Epithelial cell of proximal tubule (primary cell): ENCODE measurements at places on chromosomes 5 and 9. TPM values are rescaled to one million over a fixed set of nuclear protein-coding genes. Genes with fewer than 3 reads are reported as not detected.

GRCh38 chr9:128718475-128718874 lies 5.5 kb downstream of the ZDHHC12 start:
- no peak for DNase-seq

- no peak for DNase-seq
Observed at GRCh38 chr5:82023644-82024043, 51.8 kb downstream of the ATG10 start.

GRCh38 chr5:154273963-154274827 lies 83.7 kb downstream of the GALNT10 start:
- no peak for DNase-seq

GRCh38 chr5:132782101-132782500 lies 5.1 kb upstream of the SEPTIN8 start:
- DNase-seq = no peak

DNA sequence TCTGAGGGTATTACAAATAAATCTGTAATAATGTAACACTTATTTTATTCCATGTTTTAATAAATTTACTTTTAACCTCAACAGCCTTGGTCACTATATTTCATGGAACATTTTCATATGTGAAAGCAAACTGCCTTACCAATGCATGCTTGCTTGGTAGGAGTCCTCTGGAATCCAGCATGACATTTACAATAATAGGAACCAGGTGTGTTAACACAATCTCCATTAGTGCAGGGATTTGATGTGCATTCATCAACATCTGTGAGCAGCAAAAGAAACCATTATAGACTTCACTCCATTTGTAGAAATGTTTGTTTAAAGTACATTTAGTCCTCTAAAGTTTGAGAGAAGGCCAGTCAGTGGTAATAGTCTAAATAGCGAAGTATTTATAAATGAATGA lies 159.4 kb downstream of the FBN2 start:
- DNase-seq = no peak

DNA sequence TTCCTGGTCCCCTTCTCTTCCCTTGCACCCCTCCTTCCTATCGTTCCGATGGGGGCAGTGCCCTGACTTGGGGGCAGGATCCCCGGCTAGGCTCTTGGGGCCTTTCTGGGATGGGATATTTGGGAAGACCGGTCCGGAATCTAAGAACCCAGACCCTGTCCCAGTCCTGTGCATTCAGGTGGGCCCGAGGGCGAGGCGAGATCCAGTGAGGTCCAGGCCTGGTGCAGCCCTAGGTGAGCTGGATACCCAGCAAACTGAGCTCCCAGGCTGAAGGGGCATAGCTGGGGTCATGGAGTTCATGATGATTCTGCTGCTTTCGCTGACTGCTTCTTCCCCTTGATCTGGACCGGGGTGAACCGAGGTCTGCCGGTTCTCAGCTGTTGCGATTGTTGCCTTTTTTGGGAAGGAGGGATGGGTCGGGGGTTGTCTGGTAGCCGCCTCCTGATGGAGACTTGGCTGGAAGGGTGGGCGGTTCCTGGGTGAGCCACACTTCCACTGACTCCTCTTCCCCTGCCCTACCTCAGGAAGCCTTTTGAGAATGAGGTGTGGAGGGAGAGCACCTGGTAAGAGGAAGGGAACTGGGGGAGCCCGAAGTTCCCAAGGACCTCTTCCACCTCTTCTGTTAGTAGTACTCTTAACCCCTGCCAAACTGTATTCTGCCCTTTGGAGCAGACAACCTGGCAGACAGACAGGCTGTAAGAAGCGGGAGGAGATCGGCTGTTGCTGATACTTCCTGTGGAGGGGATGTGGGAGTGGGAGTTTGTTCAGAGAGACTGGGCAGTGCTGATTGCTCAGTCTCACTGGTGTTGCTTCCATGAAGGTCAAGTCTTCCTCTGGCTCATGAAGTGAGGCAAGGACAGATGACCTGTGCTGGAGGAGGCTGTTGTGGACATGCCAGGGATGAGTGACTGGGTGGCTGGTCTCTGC lies 1.0 kb downstream of the LRRC8A start:
- DNase-seq = no peak

GRCh38 chr5:98275980-98276379 lies 497.5 kb upstream of the RGMB start:
- no peak for DNase-seq

DNA sequence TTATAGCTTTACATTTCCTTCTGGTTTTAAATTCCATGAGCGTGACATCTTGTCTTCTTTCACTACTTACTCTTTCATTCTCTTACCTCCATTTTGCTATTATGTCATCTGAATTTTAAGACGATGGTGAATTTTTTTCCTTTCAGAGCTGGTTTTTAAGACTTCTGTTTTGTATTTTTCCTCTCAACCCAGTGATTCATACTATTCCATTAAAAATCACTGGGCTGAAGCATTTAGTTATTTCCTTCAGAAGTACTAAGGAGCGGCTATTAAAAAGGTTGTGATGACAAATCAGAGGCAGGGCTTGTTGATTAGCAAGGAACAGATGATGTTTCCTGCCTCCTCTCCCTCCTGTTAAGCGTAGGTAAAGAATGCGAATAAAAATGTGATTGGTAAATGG lies 16.5 kb downstream of the AGXT2 start:
- peak; percentile 91 for DNase-seq

GRCh38 chr9:69218166-69218565 lies 44.1 kb downstream of the TJP2 start:
- DNase-seq = no peak

DNA sequence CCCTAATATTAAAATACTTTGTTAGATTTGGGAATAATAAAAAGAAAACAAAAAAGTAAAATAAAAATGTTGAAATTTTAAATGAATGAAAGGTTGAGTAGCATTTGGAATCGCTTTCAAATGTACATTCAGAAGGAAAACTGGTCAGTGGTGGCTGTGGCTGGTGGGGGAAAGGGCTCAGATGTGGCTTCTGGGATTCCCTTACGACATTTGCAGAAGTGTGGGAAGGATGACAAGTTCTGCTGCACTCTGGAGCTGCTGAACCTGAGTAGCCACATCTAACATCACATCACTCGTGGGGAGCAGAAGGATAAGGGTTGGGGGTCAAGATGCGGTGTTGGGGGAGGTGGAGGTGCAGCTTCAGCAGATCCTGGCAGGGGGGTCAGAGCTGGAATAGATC lies 25.6 kb upstream of the CAST start:
- DNase-seq = no peak

DNA sequence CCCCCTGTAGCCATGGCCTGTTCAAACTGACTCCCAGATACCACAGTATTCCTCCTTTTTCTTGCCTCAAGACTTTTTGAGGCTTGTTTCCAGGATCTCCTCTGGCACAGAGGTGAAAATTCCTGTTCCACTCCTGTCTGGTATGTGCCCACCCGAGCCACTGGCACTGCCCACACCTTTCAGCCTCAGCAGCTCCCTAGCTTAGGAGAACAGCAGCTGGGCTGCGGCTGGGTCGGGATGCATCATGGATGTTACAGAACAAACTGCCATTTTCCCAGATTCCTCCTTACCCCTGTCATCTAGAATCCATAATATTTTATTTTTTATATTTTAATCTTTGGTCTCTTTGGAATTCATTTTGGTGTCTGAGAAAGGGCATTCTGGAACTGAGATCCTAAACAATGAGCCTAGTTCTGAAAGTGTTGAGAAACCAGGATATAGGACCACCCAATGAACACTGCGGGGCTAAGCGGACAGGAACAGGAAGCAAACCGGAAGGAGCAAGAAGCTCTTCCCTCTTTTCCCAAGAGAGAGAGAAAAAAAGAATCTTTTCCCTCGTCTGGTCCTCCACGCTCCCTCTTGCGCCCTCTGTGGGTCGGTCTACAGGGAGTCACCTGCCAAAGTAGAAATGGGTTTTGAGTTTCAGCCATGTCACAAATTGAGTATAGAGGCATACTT lies 12.5 kb downstream of the OR2S2 start:
- no peak for DNase-seq

- DNase-seq = no peak
Observed at GRCh38 chr5:131268758-131269370, 5.0 kb downstream of the CDC42SE2 start.

DNA sequence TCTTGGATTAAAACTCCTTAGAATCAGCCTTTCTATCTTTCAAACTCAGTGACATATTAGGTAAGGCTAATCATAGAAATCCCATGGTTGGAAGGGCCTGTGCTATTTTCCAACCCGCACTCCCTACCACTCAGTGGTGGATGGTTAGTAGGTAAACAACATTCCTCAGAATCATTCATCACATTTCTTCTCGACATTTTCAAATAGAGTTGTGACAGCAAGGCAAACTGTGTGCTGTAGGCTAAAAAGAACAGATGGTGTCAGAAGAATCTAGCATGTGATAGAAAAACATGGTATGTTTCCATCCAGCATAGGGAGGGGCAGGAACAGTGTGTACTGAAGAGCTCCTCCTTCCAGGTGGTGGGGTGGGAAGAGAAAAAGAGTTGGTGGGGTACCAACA lies 227.3 kb upstream of the NMUR2 start:
- DNase-seq = peak; percentile 71

DNA sequence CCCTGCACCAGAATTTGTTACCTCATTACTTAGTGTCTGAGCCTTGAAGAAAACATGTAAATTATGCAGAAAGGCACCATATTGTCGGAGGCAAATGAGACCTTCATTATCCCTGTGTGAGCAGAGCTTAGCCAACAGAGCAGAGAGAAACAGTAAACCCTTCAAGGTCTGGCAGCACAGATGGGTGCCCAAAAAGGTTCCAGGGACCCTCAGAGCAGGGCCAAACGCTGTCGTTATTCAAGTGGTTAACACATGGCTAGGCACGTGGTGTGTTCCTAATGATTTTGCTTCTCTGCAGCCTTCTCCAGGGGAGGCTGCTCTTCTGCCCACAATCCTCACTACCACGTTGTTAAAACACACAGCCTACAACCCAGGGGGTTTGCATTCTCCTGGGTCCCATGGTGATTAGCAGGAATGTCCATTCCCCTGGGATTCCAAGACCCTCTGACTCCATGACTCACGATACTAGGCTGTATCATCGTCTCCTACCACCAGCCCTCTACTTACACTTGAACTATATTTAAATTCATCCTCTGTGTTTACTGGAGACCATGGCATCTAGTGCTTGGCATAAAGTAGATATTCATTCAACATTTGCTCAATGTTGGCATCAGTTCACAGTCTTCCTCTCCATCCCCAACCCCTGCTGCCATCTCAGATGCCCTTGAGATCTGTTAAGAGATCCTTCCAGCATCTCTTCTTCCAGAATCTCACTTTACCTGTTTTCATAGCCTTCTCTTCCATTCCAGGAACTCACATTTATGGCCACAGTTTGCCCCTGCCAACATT lies 174.5 kb upstream of the RAD23B start:
- DNase-seq = no peak

DNA sequence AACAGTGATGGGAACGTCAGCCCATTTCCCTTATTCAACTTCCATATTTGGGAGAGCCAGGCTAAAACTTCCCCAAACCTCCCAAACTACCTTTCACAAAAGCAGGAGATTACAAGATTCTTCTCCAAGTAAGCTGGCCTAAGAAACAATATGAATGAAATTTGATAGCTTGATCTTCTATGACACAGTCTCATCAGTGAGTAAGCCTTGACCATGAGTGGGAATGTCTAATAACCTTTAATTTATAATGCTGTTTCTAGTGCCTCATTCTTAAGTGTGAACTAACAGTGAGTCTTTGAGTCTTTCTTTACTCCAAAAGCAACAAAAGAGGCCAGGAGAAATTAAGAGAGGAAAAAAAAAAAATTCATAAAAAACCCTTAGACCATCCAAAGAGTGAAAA lies 1379.9 kb downstream of the EFNA5 start:
- DNase-seq = no peak

DNA sequence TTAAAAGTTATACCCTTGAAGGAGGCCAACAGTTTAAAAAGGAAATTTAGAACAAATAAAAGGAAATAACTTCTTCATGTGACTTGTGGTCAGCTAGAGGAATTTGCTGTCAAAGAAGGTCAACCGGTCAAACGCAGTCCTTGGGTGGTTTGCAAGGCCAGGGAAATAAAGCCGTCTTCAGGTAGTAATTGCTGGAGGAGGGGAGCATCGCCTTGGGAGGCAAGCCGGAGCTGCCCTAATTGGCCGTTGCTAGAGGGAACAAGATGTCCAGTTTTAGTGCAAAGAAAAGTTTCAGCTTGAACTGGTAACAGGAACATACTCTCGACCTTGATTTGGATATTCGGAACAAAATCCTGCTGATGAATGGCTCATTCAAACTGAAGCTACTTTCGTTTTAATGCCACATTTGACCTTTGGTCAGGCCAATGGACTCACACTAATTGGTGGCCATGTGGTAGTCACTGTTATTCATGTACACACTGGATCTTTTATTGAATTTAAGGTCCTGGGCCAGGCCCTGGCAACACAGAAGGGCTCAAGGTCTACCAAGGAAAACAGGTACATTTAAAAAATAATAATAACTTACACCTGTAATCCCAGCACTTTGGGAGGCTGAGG lies 47.0 kb upstream of the MYO10 start:
- peak; percentile 30 for DNase-seq

DNA sequence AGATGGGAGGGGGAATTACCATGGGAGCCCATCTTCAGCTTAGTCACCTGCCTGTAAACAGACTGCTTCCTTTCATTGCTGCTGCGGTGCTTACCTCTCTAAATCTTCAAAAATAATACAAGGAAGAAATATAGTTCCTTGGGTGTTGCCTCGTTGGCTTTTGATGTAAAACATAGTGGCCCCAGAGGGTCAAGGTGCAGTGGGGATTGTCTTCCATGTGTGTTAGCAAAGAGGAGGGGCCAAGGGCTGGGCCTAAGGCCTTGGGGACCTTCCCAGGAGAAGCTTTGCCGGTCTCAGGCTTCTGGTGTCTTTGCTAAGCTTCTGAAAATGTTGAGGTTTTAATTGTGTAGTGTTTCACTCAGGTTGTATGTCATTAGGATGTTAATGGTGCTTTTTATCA lies 90.0 kb downstream of the PDE8B start:
- no peak for DNase-seq

GRCh38 chr9:122138560-122139268 lies 20.9 kb downstream of the NDUFA8 start:
- no peak for DNase-seq

GRCh38 chr5:96243203-96243602 lies 189.8 kb downstream of the PCSK1 start:
- DNase-seq = no peak

ARHGEF39 gene
- total RNA-seq = 11.9 and 17.5 TPM in 2 replicates

TRAF1 gene
- 4.5 and 5.9 TPM in 2 replicates for total RNA-seq

SPATA31D4 gene
- not detected in 2 replicates for total RNA-seq

ANAPC2 gene
- 16.7 TPM in 2 replicates for total RNA-seq

KIF4B gene
- total RNA-seq = not detected in 2 replicates

PKD2L2 gene
- total RNA-seq = not detected in 2 replicates

TRIM36 gene
- 3.9 and 4.8 TPM in 2 replicates for total RNA-seq

GABRA1 gene
- total RNA-seq = not detected in 2 replicates
